Psoas muscle (tissue), 8 donors: ENCODE measurements at places on chromosomes 7 and 10. TPM values are rescaled to one million over a fixed set of nuclear protein-coding genes. Genes with fewer than 3 reads are reported as not detected.

The AOAH gene
- 0.99 TPM for total RNA-seq

The PLEKHS1 gene
- not detected for total RNA-seq

The EGR2 gene
- total RNA-seq, result 1.0 TPM

The SEMA3E gene
- 0.34 TPM for total RNA-seq

The ANK3 gene
- total RNA-seq, result 44.8 TPM

The KIF11 gene
- total RNA-seq, result 0.21 TPM

- H3K27ac ChIP-seq, result peak overlapping the region; percentile 71
- DNase-seq, result no peak
- H3K4me3 ChIP-seq, result no peak overlapping the region
- H3K27me3 ChIP-seq, result no peaks in the 10 kb centered on the region
Measured at GRCh38 chr10:17216217-17216900, 11.7 kb upstream of the VIM start.

DNA sequence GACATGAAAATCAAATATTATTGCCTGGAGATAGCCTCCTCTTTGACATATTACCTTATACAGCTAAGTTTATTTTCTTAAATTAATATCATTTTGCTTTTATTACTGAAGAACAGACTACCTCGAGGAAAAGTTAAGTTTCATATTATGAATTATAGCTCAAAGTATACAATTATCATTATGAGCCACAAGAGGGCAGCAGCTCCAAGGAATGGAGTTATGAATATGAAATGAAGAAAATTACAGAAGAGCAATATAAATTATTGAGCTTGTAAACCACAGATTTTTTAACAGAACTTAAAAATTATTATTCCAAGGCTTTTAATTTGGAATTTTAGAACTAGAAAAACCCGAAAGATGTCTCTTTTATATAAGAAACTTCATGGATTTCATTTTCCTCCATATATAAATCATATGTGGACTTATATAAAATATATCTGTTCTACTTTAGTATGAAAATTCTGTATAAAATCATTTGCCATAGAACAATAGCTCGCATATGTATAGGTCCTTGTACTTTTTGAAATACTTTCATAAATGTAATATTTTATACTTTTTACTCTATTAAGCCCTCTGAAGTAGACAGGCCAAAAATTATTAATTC lies 40.1 kb downstream of the IQUB start:
- H3K4me1 ChIP-seq, result no peaks in the 10 kb centered on the region
- DNase-seq, result no peak
- H3K27me3 ChIP-seq, result no peaks in the 10 kb centered on the region
- no peaks in the 10 kb centered on the region for H3K36me3 ChIP-seq

DNA sequence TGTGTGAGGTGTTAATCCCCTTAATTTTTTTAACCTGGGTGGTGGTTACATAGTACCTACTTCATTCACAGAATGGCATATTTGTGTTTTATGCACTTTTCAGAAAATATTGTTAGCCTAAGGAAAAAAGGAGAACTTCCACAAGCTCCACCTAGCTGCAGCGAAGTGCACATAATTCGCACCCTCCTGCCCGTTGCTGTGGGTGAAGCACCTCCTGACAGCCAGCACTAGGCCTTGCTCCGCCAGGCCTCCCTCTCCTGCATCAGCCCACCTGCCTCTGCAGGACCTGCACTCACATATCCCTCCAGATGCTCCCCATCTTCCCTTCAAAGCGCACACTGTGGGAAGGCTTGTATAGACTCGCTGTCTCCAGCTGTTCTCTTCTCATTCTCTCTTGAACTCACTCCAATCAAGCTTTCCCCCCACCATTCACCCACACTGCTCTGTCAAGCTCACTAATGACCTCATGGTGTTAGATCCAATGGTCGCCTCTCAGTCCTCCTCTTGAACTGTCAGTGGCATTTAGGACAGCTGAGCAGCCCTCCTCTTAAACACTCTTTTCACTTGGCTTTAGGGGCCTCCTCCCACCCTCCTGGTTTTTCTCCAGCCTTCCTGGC lies 20.7 kb upstream of the GRID1 start:
- H3K27me3 ChIP-seq, result no peaks in the 10 kb centered on the region
- DNase-seq, result no peak
- peaks cover 3% of the 10 kb centered on the region for H3K4me1 ChIP-seq
- H3K4me3 ChIP-seq, result no peak overlapping the region
- H3K27ac ChIP-seq, result no peak overlapping the region
- H3K36me3 ChIP-seq, result no peaks in the 10 kb centered on the region

- no peaks in the 10 kb centered on the region for H3K27me3 ChIP-seq
- H3K27ac ChIP-seq, result no peak overlapping the region
- DNase-seq, result no peak
- no peaks in the 10 kb centered on the region for H3K4me1 ChIP-seq
- no peaks in the 10 kb centered on the region for H3K36me3 ChIP-seq
Measured at GRCh38 chr10:89921403-89921802, 220.0 kb downstream of the KIF20B start.

- no peaks in the 10 kb centered on the region for H3K36me3 ChIP-seq
- H3K27ac ChIP-seq, result no peak overlapping the region
- no peaks in the 10 kb centered on the region for H3K27me3 ChIP-seq
- DNase-seq, result no peak
- H3K4me1 ChIP-seq, result no peaks in the 10 kb centered on the region
Measured at GRCh38 chr10:80619036-80619435, 81.3 kb downstream of the SH2D4B start.

GRCh38 chr7:13028036-13028824 lies 340.8 kb downstream of the ARL4A start:
- no peak overlapping the region for H3K4me3 ChIP-seq
- no peaks in the 10 kb centered on the region for H3K27me3 ChIP-seq
- H3K27ac ChIP-seq, result no peak overlapping the region
- DNase-seq, result no peak
- H3K4me1 ChIP-seq, result no peaks in the 10 kb centered on the region

- no peak overlapping the region for H3K4me3 ChIP-seq
- H3K27ac ChIP-seq, result no peak overlapping the region
- no peaks in the 10 kb centered on the region for H3K36me3 ChIP-seq
- no peak for DNase-seq
- H3K27me3 ChIP-seq, result no peaks in the 10 kb centered on the region
Measured at GRCh38 chr10:77675347-77675746, 37.7 kb upstream of the KCNMA1 start.
